ENCODE measurements at places on chromosomes 3 and 15. TPM values are rescaled to one million over a fixed set of nuclear protein-coding genes. Genes with fewer than 3 reads are reported as not detected.

The ROPN1 gene
- not detected for total RNA-seq

The ADAMTS17 gene
- total RNA-seq = 0.68 TPM

The ATP10A gene
- 35.8 TPM for total RNA-seq

The GABRA5 gene
- total RNA-seq = not detected

The REC114 gene
- total RNA-seq = not detected

The XIRP1 gene
- 0.03 TPM for total RNA-seq

The TRIM42 gene
- not detected for total RNA-seq

The GOLGA6L2 gene
- not detected for total RNA-seq

The ROPN1B gene
- total RNA-seq = not detected

The RUVBL1 gene
- 62.3 TPM for total RNA-seq

The BNC1 gene
- total RNA-seq = not detected

The HRG gene
- total RNA-seq = not detected

The PFN2 gene
- 0.58 TPM for total RNA-seq

The TMEM158 gene
- total RNA-seq = not detected

The SKOR1 gene
- 0.23 TPM for total RNA-seq

The ATP8B4 gene
- 20.7 TPM for total RNA-seq

The SLC2A2 gene
- total RNA-seq = not detected

The LARP6 gene
- total RNA-seq = not detected

The PLSCR2 gene
- total RNA-seq = not detected

The FGF12 gene
- total RNA-seq = not detected

The PRR23A gene
- not detected for total RNA-seq

The GP5 gene
- 1.3 TPM for total RNA-seq

The TAGLN3 gene
- not detected for total RNA-seq

The ENTPD3 gene
- not detected for total RNA-seq

The B3GNT5 gene
- 0.60 TPM for total RNA-seq

The ST8SIA2 gene
- not detected for total RNA-seq

The UPK1B gene
- total RNA-seq = not detected

The TIMP4 gene
- total RNA-seq = not detected

The RYR3 gene
- total RNA-seq = not detected

The HLTF gene
- 22.2 TPM for total RNA-seq

The CHRFAM7A gene
- 0.55 TPM for total RNA-seq

The LRRC28 gene
- total RNA-seq = 19.6 TPM

The LHFPL4 gene
- total RNA-seq = not detected

The SCAMP2 gene
- 144 TPM for total RNA-seq

The ILDR1 gene
- 1.7 TPM for total RNA-seq

The CCR3 gene
- 1.9 TPM for total RNA-seq

The NR2F2 gene
- not detected for total RNA-seq

The SAMMSON gene
- not detected for total RNA-seq

The PCLAF gene
- total RNA-seq = 110 TPM

The KIF23 gene
- 55.7 TPM for total RNA-seq

The SYNM gene
- 5.7 TPM for total RNA-seq

The PDE12 gene
- total RNA-seq = 25.9 TPM

The PLSCR4 gene
- total RNA-seq = not detected

The TP63 gene
- 1.7 TPM for total RNA-seq

All from activated CD4-positive, alpha-beta memory T cell treated with anti-CD3 and anti-CD28 coated beads, Interleukin-2, amount 10 ng/mL, durations not matched to agents 7 days and 5 days (primary cell).